Vagina (tissue), 2 donors: ENCODE measurements at places on chromosomes 12 and 14.

DNA sequence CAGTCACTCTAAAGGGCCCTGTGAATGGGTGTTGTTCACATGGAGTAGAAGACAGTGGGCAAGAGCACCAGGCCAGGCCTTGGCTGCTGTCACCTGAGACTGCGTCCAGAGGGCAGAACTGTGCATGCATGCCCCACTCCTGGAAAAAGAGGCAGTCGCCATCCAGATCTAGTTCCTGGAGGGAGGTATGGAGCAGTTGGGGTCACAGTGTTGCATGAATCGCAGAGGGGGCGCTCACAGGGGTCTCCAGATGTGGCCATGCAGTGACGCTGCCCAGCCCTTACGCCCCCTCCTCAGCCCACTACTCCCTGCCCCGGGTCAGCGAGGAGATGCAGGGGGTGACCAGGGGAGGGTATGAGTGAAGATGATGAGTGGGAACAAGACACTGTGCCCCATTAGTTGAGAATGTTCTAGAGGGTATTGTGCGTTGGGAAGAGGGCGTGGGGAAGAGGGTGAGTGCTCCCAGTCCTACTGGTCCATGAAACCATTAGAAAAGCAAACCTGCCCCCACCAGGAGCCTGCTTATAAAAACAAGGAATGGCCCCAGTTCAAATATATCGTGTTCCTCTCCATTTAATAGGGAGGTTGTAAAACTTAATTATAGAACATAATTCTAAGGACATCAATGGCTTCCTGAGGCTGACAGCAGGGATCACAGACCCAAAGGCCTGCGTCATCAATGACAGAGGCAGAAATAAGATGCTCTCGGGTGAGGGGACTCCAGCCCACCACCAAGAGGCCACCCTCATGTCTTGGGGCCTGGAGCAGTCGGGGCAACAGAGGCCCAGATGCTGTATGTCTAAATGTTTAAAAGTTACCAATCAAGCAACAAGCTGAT lies 32.2 kb upstream of the BCL7A start:
- DNase-seq, result no peak

DNA sequence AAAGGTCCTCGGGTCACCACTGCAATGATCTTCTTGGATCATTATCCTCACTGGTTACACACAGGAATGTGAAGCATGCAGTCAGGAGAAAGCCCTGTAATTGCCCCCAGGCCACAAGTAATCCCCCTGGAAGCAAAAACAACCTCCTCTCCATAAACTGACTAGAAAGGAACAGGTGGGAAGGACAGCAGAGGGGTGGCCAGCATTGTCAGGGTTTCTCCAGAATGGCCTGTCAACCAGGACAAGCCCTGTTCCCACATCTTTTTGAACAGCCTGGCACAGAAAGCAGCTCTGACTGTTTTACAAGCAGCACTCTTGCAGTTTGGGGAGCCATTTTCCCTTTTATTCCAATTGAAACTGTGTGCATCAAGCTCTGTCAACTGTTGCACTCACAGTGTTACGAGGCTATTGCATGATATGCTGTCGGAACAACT lies 36.1 kb downstream of the TMCC3 start:
- no peak for DNase-seq

- no peak for DNase-seq
Observed at GRCh38 chr14:83425706-83426105, 1892.1 kb upstream of the SEL1L start.

- no peak for DNase-seq
Observed at GRCh38 chr12:86551146-86551571, 295.0 kb upstream of the MGAT4C start.

DNA sequence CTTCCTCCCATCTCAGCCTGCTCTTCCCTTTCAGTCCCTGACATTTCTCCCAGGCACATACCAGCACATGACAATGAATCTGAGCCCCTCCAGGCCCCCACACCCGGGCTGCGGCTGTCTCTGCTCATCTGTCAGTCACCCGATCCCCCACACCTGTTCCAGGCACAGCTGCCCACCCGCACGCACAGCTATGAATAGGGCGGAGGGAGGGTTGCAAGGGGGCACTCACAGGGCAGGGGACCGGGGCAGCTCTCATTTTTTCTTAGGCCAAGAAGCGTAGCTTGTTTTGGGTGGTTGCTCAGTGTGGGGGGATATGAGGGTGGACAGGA lies 43.7 kb upstream of the TSPAN9 start:
- no peak for DNase-seq
